Ovary (tissue), 10 donors: ENCODE measurements at places on chromosomes 4 and X.

DNA sequence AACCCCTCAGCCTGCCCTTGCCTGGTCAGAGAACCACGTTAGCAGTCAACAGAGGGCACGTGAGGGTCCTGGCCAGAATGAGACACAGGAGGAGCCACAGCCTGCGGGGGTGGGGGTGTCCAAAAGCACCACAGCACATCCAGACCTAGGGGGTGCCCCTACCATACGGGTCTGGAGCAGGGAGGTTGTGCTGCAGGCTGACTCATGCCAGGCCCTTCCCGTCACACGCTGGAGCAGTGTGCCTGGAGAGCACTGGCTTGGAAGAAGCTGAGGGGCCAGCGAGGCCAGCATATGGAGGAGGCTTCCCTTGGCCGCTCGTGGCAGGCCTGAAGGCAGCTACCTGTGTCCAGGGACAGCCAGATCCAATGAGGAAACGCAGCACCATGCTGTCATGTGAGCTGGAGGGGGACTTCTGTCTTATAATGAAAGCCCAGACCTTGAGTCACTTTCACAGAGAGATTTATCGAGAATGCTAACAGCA is 1.5 kb upstream of the IRAK1 start:
- no peak for DNase-seq

GRCh38 chr4:78776079-78776728 is at the start of gene BMP2K:
BMP2K (plus strand) TSS chr4:78776350; CDS start chr4:78776544, 194 bp downstream.
- DNase-seq, result peak; percentile 87

DNA sequence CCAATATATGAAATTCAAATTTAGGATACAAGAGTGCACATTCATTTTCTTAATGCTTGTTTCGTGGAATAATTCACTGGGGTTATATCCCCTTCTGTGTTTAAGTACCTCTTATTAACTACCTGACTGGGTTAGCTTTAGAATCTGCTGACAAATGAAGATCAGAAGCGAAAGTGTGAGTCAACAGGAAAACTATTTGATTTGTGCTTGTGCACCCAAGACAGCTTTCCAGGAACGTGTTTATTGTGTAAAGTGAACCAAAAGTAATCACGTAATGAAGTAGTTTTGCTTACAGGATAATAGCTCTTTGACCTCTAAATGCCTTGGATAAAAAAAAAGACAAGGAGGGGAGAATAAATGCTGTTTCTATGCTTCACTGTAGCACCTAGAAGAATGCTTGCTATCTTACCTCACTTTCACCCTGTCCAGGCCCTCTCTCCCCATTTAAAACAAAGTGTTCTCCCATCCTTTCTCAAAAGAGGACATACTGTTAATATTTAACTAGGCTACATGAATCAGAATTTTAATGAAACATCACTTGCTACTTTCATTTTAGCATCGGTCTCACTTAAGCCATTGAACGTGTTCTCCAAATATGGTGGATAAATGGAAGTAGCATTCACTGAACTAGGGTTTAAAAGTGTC is 141.9 kb downstream of the THOC2 start:
- no peak for DNase-seq

DNA sequence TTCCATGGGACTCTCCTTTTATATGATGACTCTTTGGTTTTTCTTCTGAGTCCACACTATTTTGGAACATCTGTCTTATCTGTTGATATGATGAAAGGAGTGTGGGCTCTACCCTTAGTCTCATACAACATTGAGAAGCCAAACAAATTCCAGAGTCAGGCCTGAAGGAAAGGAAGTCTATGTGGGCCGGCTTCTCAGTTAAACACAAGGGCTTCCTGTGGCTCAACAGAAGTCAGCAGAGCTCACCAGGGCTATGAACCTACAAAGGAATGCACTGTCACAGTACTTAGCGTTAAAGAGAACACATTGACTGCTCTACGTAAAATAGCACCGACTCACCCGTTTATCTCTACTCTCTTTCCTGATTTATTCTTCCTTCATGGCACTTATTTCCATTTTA is 641.0 kb upstream of the FRG1 start:
- no peak for DNase-seq

DNA sequence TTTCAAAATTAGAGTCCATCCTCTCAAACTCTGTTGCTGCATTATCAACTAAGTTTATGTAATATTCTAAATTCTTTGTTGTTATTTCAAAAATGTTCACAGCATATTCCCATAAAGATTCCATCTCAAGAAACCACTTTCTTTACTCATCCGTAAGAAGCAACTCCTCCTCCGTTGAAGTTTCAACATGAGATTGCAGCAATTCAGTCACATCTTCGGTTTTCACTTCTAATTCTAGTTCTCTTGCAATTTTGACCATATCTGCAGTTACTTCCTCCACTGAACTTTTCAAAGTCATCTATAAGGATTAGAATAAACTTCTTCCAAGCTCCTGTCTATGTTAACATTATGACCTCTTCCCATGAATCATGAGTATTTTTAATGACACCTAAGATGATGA is 216.6 kb upstream of the SLC7A11 start:
- DNase-seq, result no peak

DNA sequence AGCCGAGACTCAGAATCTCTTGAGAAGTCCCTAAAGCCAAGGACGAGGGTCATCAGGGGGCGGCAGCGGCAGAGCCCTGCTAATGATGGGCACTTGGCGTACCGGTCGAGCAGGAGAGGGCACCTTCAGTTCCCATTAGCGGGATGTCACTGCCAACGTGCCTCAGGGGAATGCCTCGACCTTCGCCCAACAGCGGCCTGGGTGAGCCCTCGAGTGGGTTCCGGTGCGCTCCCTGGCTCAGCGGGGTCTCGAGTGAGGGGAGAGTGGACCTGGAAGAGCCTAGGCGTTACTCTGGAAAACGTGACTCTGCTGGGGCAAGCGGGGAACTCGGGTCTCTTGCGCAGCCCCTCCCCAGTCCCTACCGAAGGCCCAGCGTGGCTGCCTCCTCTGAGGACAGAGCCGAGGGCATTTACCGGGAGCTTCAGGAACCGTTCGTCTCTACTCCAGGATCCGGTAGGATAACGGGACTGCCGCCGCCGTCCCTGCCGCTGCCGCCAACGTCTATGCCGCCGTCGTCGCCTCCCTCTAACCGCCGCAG is 36.9 kb downstream of the PGRMC1 start:
- DNase-seq, result no peak

DNA sequence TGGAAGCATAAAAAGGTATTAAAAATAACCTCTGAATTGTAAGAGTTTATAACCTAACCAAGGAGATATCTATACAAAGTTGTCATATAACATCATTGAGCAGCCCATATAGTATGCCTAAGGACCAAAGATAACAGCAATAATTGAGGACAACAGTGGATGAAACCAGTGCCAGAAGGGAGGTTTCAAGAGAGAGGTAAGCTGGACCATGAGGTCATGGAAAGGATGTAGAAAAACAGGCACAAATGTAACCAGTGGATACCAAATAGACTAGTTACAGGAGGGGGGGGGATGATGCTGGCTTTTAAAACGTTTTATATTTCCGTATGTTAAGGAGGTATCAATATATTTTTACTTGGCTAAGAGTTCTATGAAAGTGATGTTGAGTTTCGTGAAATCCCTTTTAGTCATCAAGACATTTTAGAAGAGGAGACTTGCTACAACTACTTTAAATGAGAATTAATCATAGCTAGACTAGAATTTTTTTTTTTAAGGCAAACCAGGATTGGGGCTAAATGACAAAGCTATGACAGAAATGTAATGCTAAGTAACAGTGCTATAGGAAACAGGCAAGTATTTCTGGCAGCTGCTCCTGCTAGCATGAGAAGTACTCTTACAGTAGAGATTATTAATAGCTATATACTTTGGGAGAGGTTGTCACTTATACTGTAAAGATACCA is 161.1 kb downstream of the FBXW7 start:
- no peak for DNase-seq

DNA sequence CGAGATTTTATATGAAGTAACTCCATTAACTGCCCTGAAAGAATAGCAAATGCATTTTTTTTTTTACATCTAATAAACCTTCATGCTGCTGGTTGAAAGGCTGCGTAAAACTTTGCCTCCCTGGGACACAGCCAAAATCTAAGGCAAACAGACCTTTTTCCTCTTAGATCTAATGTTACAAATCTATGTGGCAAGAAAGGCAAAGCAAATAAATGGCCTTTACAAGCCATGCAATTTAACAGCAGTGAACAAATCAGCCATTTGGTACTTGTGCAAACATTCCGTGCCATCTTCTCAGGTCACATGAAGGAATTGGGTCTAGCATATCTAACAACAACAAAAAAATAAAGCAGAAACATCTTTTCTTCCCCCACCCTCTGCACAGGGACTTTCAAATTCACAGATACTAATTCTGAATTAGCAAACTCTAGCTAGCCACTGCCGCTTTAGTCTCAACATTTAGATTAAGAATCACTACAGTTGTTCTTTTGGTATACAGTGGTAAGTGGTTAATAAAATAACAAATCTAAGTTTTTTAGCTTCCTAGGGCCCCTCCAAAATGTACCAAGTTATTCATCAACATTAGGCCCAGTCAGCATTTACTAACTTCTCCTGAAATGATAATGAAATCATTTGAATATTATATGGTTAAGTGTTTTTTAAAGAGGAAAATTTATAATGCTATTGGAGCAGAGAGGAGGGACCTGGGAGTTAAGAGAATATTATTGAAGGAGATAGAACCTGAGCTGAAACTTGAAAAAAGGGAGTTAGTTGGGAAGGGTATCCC is 593.8 kb downstream of the SMARCA1 start:
- DNase-seq, result no peak

DNA sequence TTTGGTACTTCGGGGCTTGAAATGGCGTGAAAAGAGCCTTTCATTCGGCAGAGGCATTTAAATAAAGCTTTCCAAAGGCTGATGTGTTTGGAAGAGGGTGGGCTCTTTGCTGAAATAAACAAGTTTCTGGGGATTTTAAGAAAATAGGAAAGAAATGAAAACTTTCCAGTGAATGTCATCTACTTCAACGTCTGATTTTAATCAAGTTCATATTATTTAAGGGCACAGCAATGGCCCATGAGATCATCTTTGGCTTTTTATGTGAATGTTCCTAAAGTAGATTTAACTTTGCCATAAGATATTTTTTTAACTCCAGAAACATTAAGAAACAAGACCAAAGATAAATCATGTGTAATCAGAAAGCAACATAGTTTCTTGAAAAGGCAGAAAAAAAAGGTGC is 69.8 kb upstream of the TTC29 start:
- no peak for DNase-seq

DNA sequence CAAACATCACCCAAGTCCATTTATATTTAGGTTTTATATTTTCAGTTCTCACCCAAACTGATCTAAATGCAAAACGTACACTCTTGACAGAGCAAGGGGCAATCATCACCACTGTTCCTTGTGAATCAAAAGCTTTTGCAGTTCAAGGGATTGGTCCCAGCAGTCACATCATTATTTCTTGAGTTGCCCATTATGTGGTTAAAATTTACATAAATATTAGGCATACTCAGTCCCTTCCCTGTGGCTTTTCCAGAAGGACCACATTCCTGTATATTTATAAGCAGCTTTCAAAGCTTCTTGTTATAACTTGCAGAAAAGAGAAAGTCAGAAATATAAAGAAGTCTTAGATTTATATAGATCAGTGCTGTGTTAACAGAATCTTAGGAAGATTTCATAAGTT is 224.4 kb downstream of the CLCN4 start:
- DNase-seq, result no peak

- no peak for DNase-seq
Observed at GRCh38 chr4:112213091-112213490, 18.5 kb upstream of the AP1AR start.

GRCh38 chr4:22477136-22477812 is 38.6 kb downstream of the ADGRA3 start:
- no peak for DNase-seq

GRCh38 chr4:176611951-176612350 is 180.8 kb downstream of the VEGFC start:
- DNase-seq, result no peak

DNA sequence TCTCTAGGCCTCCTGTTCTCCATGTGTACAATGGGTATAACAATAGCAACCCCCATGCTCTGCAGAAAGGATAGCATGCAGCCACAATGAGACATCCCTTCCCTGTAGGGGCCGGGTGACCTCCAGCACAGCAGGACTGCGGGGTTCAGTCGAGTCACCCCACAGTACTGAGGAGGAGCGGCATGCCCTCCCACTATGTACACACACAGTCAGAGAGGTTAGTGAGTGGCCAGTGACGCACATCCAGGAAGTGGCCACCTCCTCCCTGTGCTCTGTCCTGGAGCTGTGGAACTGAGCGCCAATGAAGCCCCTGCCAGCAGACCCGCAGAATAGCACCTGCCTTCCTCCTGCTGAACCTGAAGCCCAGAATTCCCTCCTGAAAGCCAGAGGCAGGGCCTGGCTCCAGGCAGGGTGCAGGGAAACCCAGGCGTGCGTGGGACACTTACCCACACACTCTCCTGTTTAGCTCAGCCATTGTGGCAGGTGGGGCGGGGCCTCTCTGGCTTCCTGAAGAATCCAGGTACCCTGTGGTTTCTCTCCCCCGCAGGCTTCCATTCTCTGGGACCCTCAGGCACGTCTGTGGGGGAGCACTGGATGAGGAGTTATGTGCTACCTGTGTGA is 50.0 kb downstream of the WFS1 start:
- no peak for DNase-seq

DNA sequence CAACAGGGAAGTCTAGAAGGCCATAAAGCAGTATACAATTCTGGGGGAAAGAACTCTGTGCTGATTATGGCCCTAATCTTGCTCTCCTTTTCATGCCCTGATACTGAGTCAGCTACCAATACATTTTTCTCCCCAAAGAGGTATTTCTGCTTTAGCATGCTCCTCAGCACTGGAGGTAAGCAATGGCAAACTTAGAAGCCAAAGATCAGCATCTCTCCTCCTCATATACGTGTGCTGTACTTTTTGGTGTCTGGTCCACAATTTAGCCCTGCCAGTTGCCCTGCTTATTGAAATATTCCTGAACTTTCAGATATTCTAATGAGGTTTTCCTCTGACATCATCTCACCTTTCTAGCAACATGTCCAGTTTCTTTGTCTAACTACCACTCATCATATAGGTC is 226.2 kb downstream of the FSTL5 start:
- no peak for DNase-seq

DNA sequence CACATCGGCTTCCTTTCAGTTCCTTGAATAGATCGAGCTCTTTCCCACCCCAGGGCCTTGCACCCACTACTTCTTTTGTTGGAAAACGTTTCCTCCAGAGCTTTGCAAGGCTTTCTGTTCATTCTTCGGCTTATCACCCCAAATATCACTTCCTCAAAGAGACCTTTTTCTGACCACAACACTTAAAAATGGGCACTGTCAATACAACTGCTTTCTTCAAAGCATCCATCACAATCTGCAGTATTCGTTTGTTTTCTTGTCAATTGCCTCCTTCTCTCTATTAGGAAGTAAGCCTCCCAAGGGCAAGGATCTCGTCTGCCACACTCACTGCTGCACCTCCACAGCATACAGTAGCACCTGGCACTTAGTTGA is 17.7 kb upstream of the CENPU start:
- no peak for DNase-seq

GRCh38 chr4:37721995-37722638 is 35.9 kb upstream of the RELL1 start:
- no peak for DNase-seq

DNA sequence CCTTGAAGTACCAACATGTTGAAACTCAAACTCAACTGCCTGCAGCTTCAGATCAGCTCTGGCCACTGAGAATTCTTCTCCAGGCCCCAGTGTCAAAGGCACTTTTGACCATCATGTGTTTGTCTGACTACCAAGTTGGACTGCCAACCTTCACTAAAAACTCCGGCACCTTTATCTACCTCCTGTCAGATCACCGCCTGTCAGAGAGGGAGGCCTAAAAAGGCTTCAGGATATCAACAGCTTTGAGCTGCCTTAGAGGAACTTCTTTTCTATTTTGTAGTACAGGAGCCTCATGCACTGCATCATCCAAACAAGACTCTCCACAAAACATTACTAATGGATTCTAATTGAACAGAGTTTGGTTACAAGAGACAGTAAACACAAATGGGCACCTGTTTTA is 2.8 kb downstream of the ACSL1 start:
- no peak for DNase-seq
